Kidney capillary endothelial cell (primary cell): ENCODE measurements at places on chromosomes 4 and X.

GRCh38 chr4:77349796-77350195, 192.8 kb downstream of the CCNG2 start:
- DNase-seq: no peak

DNA sequence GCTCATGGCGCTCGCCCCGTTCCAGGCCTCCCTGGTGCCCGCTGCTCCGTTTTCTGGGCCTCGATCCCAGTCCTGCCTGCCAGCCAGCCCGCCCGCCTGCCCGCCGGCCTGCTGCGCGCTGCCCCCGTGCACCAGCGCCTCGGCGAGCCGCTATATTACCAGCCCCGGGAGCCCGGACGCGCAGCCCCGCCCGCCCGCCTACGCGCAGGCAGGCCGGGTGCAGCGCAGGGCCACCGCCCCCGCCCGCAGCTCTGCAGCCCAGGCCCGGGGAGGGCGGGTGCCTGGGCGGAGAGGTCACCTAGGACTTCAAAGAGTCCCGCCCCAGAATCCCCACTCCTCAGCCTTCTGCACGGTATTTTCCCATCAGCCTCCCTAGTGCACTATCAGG, at the start of gene MAOB:
Gene MAOB, minus strand, starts transcription at position 157 of the 388 bp plus-strand sequence. Its CDS starts 151 bp downstream, at position 6.
- DNase-seq: no peak

GRCh38 chrX:39627257-39627656, 470.5 kb downstream of the BCOR start:
- DNase-seq: no peak

DNA sequence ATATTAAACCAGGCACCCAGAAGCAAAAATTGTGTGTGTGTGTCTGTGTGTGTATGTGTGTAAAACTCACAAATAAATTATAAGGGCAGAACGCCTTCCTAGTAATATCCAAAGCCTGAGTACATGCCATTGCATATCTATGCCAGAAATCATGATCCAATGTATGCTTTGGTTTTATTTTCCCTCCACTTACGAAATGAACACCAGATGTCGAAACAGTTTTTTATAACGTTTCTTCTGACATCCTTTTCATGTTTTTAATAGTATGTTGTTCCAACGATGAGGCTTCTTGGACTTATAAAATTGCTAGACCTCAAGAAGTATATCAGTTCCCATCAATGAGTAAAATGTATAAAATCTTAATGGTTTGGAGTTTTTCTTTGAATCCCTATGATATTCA, 55.4 kb downstream of the KCNIP4 start:
- no peak for DNase-seq

- DNase-seq: no peak
Measured at GRCh38 chrX:43423876-43424275, 232.2 kb upstream of the MAOA start.

- DNase-seq: no peak
Measured at GRCh38 chr4:43843501-43843900, 605.1 kb downstream of the KCTD8 start.

GRCh38 chr4:123102897-123103471, 180.6 kb upstream of the NUDT6 start:
- DNase-seq: peak; percentile 57

DNA sequence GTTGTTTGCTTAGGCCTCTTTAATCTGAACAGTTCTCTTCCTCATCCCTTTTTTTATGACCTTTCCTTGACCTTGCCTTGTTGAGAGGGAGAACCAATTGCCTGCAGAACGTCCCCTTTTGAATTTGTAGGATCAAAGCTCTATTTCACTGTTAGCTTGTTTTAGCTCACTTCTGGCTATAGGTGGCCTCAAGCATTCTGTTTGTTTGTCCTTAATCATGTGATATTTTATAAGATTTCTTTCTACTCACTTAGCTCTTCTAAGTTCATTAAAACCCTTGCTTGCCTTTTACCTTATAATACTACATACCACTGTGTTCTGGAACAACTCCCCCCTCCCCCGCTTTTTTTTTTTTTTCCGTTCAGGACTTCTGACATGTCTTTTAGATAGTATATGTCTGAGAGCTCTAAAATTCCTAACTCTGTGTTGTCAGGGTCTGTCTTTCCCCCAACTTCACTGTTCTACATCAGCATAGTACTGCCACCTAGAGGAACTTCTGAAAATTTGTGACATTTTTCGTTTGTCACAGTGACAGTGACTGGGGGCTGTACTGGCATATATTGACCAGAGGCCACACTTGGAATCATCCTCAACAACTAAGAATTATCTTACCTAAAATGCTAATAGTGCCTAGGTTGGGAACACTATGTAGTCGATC, 128.5 kb downstream of the LARP7 start:
- peak; percentile 36 for DNase-seq

DNA sequence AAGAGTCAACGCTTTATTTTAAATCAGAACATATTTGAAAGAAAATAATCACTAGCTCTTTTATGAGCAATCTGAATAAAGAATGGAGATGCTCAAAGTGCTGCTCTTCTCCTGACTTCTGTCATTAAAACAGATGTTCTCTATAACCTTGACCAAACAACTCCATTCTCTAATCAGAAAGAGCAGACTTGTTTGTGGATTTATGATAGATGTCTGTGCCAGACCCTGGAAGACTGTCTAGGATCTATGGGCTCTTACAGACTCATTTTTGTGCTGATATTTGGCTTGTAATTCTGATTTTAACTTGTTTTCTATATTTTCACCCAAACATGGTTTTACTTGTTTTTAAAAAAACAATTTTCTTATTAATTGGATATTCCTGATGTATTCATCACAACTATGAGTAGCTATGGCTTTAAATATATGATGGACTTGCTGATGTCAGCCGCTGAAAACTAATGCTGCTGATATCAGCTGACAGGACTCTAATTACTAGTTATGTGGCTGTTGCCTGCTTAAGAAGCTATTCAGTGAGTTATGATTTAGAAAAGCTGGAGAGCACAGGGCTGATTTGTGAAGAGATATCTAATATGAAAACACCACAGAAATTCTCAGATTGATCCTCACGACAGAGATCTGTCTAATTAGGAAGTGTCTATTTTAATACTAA, 31.6 kb upstream of the MAML3 start:
- no peak for DNase-seq

GRCh38 chr4:126058596-126058995, 743.8 kb downstream of the FAT4 start:
- DNase-seq: no peak

GRCh38 chr4:121472937-121473721, 92.3 kb upstream of the QRFPR start:
- no peak for DNase-seq

DNA sequence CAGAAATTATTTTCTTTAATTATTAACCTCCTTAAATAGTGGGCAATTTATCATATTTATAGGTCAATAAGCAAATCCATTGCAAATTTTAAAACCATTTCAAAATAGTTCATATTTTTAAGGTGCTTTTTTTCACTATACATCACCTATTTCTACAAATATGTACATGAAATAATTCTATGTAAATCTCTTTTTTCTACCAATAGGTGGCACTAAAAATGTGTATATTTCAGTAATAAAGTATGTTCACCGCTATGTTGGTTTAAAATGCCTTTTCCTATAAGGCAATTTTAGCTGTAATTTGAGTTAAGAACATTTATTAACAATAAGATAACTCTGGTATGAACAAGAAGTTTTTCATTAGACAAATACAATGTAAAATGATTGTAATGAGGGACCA, 672.2 kb downstream of the KCTD8 start:
- DNase-seq: peak; percentile 28

- no peak for DNase-seq
Measured at GRCh38 chr4:98462487-98462886, 195.9 kb downstream of the TSPAN5 start.

- no peak for DNase-seq
Measured at GRCh38 chr4:3827616-3828492, 61.7 kb downstream of the ADRA2C start.

GRCh38 chr4:86484241-86484640, 109.9 kb upstream of the PTPN13 start:
- no peak for DNase-seq

- DNase-seq: peak; percentile 60
Measured at GRCh38 chr4:153661215-153661822, 22.8 kb upstream of the TLR2 start.

GRCh38 chr4:176834531-176834930, 41.8 kb upstream of the VEGFC start:
- no peak for DNase-seq

DNA sequence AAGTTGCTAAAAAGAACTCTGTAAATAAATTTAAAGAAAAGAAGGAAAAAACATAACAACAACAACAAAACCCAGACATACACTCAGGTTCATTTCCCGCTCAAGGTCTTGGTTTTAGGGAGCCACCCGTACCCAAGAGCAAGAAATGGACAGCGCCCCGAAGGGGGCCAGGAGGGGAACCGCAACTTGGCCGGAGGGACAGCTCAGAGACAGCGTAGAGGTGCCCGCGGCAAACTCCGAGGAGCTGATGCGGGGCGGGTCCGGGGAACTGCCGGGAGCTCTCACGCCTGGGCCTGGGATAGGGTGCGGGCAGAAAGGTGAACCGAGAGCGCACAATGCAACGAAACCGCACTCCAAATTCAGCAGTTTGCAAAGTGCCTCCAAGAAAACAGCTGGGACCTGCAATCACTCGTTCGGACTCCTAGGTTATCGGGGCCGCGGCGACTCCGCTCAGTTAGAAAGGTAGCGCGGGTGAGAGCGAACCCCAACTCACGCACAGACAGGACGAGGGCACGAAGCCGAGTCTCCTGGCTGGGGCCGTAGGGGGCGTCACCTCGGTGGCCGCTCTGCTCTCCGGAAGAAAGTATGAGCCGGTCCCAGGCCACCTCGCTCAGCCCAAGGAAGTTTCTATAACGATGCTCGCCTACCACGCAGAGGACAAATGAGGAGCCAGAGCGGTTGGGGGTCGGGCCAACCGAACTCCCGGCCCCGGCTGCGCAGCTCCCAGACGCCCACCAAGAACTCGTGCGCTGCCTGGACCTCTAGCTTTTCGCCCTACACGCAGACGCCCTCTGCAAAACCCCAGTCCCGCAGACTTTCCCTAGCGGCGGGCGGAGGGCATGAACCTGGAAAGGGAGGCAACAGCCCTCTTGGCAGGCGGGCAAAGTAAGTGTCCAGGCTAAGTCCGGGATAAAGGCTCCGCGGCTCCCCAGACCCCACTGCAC, 1.4 kb downstream of the NDNF start:
- peak; percentile 47 for DNase-seq

DNA sequence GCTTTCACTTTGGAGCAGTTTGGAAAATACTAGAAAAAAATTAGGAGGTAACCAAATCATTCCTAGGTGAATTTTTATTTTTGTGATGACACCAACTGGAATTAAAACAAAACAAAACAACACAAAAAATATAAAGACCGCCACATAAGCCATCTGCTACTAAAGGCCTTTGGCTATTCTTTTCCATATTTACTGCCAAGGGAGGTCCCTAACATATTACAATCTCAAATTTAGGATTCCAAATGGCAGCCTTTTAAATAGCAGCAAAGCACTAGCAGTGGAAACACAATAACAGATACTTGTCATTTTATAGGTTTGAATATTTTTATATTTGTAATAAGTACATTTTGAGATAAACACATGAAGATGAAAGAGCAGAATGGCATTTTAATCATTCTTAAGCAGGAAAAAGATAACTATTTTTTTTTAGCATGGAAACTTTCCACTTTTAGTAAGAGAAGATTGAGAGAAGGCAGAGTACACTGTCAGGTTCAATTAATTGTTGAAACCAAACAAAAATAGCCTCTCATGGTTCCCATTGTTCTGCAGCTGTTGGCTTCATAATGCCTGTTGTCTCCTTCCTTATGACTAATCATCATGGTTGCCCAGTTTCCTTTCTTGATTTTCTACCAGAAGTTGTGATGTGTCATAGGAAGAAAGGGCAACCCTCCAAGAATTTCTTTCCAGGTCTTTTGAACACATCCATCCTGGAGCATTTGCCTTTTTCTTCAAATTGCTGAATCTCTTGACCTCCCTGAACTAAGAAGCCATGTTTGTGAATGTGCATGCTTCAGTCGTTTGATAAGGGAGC, 219.0 kb upstream of the EMCN start:
- DNase-seq: peak; percentile 97

DNA sequence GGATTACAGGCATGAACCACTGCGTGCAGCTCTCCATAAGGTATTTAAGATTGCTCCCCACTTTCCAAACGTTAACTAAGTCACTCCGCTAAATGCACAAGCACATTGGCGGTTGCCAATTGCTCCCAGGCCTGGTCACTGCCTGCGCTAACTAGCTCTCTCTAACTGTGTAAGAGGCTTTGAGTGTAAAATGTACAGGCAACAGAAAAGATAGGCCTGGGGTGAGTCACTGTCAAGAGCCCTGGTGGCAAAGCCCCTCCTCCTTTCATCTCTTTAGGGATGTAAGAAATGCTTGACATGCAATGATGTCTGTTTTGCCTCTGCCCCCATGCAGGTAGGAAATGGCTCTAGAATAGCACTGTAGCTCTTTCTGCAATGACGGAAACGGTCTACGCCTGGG, 329.7 kb upstream of the GATB start:
- DNase-seq: peak; percentile 69

DNA sequence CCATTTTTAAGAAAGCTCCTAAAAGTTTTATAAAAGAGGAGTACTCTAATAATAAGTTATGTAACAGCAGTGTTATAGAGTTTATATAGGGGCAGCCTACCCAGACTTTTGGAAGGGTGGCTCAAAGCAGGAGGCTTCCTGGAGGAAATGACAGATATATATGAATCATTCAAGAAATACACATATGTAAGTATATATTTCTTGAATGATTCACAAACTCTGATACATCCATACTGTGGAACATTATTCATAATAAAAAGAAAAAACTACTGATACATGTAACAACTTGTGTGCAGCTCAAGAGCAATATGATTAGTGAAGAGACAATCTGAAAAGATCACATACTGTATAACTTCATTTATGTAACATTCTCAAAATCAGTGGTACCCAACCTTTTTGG, 166.2 kb downstream of the WDFY3 start:
- peak; percentile 83 for DNase-seq

GRCh38 chr4:141127884-141128283, 5.4 kb downstream of the RNF150 start:
- no peak for DNase-seq

DNA sequence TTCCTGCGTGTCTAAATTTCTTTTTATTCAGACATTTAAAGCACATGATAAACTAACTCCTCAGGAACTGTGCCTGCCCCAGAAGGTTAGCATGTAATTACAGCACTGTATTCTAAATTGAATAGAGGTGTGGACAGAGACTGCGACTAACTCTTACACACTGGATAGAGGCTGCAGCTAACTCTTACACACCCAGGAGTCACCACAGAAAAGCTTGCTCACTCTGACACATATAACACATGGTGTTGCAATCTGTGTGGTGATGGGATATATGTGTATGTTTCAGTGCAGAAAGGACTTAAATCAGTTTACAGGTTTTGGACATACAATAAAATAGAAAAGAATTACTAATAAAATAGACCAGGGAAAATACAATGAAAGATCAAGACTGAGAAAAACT, 41.5 kb downstream of the SMAD1 start:
- DNase-seq: no peak

DNA sequence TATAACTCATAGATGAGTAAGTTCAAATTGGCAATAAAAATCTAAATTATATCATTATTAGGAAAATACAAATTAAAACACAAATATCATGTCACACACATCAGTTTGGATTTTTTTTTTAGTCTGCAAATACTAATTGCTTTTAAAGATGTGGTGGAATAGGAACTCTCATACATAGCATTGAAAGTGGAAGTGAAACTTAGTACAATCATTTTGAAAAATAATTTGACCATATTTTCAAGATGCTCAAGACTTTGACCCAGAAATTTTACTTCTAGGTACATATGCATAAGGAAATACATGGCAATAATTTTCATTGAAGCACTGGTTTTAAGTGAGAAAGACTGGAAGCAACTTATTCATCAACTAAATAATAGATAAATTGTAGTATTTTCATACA, 147.5 kb upstream of the SMIM31 start:
- no peak for DNase-seq

GRCh38 chrX:100964362-100964761, 5.1 kb upstream of the ARL13A start:
- DNase-seq: no peak
